ENCODE measurements at places on chromosomes 5 and 9.

DNA sequence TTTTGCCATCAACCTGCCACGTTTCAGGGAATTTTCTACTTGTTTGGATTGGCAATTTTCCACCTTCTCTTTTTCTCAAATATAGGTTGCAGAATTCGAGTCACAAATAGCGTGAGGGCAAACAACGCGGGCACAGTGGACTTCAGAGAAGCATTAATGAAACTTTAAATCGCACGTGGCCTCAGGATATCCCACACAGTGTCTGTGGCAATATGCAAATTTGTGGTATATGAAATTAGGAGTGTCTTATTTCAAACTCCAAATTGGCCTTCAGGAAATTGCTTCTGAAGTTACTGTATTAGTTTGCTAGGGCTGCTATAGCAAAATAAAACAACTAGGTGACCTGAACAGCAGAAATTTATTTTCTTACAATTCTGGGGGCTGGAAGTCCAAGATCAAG, 91.2 kb downstream of the MTRR start:
- DNase-seq = no peak

DNA sequence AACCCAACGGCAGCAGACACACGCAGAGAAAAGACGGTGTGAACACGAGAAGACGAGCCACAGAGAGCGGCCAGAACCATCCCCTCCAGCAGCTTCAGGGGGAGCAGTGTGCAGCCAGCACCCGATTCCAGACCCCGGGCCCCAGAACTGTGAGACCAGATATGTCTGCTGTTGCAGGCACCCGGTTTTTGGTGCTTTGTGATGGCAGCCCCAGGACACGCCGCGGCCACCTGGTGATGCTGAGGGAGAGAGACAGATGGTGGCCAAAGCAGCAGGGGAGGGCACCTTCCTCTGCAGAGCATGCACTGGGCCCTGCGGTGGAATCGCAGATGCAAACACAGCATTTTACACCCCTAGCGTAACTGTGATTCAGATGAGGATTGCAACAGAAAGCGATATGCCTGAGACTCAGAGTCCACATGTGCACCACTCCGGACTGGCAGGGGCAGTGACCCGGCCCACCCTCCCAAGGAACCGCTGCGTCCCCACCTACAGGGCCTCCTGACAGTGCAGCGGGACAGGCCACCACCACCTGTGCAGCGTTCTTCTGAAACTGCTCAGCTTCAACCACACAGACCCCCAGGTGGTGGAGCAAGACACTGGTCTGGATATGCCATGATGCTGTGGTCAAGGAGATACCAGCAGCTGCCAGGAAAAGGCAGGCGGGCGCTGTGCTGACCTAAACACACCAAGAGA, 24.0 kb downstream of the ZDHHC11B start:
- no peak for DNase-seq

DNA sequence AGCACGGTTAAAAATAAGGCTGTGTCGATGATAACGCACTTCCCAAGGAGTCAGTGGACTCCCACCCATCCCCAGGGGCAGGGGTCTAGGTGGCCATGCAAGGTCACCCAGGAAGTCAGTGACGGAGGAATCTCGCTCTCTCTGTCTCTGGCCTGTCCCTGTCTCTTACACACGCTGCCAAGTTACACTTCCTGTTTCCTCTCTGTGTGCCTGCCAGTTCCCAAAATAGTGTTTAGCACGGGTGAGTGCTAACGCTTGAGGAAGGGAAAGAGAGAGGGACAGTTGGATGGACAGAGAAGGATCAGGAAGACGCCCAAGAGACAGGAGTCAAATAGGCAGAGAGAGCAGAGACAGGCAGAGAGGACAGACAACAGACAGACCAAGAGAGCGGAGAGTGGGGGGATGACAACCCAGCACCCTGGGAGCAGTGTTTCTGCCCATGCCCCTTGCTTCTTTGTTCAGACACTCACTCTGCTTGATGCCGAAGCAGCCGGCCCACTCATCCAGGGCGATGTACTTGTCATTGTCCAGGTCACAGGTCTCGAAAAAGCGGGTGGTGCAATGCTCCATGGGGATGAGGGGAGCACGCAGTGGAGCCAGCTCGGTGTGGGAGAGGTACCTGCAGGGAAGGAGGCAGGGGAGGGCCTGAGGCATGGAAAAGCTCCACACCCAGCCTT, 23.0 kb downstream of the SPARC start:
- peak; percentile 85 for DNase-seq

DNA sequence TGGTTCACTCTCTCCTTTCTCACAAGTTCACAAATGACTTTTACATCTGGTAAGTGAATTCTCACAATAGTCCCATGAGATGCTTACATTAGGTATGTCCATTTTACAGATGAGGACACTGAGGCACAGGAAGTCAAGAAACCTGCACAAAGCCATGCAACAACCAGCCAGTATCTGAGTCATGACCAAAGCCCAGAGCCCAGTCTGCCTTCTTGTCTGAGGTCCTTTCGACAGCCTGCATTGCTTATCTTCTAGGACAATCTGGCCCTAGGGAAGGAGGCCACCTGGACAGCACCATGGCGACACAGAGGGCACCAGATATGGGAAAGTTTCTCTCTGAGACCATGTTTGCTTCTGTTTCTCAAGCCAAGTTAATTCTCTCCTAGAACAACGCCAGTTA, 197.1 kb downstream of the NSG2 start:
- DNase-seq = no peak

DNA sequence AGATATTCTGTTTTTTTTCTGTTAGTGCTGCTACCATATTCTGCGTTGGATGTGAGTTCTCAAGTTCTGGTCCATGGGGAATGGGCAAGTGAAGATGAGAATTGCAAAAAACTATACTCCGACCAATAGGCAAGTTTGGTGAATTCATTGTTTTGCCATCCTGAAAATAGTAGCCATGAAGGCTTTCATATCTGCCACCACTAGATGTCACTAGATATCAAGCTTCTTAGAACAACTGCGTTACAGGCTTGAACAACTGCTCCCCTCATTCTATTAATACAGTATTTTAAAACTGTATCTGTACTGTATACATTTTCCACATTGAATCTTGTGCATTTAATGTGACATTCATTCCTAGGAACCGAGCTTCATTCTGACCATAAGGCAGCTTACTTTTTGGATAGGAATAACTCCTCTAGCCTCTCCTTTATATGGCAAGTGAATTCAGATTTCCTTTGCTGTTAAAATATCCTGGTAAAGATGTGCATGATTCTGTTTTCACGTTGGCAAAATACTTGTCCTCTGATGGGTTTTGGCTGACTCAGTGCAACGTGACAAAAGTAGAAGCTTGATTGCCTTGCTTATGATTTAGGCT, 163.6 kb downstream of the SREK1 start:
- DNase-seq = no peak
